ENCODE measurements at places on chromosomes 5 and 9.

- no peak for ATAC-seq
Measured at GRCh38 chr9:137323531-137324331, 21.7 kb upstream of the NRARP start.

- ATAC-seq = no peak
Measured at GRCh38 chr5:123209502-123210027, 120.5 kb downstream of the PRDM6 start.

- ATAC-seq = no peak
Measured at GRCh38 chr9:127162864-127163365, 40.5 kb upstream of the ANGPTL2 start.

DNA sequence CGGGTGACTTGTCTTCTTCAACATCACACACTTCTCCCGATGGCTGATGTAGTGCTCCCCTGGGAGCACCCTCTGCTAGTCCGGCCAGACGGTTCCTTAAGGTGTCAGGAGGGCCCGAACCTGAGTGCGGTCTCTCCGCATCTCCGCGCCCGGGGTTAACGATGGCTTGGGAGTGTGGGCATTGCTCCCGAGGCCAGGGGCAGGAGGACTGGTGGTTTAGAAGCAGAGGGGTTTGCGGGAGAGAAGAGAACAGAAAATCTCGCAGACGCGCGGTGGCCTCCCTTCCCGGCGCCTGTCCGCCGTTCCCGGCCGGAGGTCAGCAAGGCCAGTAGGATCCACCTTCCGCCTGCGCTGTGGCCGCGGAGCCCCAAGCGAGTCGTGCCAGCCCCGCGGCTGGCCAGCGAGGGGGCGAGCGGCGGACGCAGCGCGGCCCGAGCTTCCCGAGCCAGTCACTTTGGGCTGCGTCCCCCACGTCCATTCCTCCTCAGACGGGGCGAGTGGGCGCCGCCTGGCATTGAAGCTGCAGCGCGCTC is 700 bp downstream of the CDO1 start:
- no peak for ATAC-seq

DNA sequence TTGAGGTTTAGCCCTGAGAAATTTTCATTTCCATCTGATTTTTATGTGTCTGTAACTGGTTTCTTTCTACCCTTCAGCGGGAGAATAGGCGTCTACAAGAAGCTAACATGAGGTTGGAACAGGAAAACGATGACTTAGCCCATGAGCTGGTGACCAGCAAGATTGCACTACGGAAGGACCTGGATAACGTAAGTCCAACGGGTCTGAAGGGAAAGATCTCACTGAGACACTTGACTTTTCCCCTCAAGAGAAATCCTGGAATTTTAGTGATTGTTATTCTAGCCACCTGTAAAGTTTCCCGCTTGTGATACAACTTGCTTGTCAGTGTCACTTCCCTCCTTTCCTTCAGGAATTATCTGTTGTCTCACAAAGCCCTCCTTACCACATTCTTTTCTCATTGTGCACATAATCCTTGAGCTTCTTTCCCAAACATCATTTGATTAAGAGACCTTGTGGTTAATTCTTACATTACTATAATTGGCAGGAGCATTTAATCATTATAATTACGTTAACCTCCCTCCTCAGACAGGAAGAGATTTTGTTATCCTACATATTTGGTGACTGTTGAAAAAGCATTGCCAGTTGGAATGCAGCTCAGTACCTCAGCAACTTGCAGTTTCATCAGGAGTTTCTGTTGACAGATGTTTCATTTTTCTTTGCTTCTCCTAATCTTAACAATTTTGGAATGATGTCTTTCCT is 56.9 kb downstream of the GPR21 start:
- no peak for ATAC-seq

DNA sequence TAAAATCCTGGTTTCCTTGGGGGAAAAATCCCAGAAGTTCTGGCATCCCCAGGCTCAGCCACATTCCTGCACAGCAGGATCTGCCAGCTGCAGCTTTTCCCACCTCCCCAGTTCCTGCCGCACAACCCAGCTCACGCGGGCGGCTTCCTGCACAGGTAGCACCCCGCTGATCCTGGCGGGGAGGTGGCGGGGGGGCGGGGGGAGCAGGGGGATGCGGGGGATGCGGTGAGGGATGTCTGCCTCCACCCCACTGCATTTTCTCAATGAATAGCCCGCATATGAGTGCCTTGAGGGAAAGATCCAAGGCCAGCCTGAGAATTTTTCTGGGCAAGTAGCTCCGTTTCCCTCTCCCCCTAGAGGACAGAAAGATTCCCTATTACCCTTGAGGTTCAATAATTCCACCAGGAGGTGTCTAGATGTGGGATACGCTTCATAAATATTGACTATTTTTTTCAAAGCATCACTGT is 21.1 kb downstream of the GFPT2 start:
- no peak for ATAC-seq

GRCh38 chr5:1312993-1313833 is 18.3 kb upstream of the TERT start:
- ATAC-seq = no peak
